NCI-H2107 (cell line): ENCODE measurements at places on chromosomes 11 and 22.

DNA sequence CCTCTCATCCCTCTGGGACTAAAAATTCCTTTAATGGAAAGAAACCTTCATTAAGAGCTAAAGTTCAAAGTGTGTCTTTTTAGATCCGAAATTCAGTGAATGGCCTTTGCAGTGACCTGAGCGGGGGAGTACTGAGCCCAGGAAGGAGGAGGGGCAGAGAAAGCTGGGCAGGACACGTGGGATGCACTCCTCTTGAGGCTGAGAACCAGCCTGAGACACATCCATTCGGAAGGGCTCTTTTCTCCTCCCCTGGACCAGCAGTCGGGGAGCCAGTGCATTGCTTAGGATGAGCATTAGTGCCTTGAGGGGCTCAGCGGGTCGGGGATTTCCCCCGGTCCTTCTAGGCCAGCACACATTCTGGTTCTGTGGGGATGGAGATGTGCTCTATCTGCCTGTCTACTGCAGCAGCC lies 258.9 kb upstream of the B3GAT1 start:
- no peak for DNase-seq

DNA sequence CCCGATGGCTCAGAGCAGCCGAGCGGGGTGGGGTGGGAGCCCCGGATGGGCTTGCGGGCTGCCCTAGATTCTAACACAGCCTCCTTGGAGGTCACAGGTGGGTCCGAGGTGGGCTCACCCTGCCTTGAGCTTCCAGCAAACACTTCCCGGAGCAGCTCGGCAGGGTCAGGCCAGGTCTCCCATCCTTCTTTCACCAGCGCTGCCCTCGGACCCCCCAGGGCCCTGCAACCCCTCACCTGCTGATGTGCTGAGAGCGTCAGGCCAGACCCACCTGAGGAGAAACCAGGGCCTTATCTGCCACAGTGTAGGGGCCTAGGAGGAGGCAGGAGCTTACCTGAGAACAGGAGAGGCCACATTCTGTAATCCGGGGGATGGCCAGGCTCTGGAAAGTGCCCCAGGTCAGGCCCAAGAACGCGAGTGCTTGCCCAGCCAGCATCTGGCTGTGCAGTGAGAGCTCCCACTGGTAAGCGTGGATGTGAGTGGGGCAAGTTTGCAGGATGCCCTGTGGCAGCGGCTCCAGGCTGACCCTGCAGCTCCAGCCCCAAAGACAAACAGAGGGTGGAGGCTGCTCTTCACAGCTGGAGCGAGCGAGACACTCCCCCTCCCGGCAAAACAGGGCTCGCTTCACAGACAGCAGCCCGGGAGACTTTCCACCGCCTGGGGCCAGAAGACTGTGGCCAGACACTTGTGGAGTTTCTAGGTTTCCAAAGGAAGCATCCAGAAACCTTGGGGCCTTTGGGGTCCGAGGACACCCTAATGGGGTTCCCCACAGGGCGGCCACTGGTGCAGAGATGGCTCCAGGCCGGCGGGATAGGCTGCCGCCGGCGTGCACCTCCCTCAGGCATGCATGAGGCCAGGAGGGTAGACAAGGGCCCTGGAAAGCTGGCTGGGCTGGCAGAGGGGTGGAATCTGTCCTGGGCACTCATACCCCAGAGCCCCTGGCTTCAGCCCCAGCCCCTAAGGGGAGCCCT lies at the start of gene IL17REL:
TSS of gene IL17REL (minus strand) at position 555 of the 971 bp plus-strand sequence. CDS start at position 436, 119 bp downstream.
- DNase-seq, result no peak

DNA sequence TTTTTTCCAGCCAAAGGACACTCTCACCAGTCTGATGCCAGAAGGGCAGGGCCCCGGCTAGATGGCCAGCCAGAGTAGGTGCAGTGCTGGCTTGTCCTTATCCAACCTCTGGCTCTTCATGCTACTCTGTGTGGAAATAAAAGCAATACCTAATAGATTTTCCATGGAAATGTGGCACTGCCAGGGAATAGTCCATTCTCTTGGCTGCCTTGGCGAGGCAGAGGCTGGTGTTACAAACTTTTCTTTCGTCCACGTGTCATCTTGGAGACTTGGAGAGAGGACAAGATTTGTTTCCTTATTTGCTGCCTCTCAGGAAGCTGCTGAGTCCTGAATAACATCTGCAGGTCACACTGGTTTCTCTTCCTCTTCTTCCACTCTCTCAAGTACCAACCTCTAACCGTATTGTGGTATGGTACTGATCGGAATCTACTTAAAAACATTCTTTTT lies 17.2 kb upstream of the C1QTNF4 start:
- no peak for DNase-seq

DNA sequence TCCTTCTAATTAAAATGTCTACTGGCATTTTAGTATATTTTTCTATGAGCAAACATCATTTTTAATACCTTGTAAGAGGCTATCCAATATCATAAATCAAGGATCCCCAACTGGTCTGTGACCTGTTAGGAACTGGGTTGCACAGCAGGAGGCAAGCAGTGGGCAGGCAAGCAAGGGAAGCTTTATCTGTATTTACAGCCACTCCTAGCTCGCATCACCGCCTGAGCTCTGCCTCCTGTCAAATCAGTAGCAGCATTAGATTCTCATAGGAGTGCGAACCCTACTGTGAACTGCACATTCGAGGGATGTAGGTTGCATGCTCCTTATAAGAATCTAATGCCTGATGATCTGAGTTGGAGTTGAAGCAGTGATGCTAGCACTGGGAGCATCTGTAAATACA lies 70.2 kb upstream of the CREB3L1 start:
- DNase-seq, result no peak

GRCh38 chr22:43039800-43040199 lies 24.9 kb upstream of the PACSIN2 start:
- no peak for DNase-seq

- no peak for DNase-seq
These were observed 15.1 kb upstream of the CABP2 start for GRCh38 chr11:67538306-67538705.

- no peak for DNase-seq
These were observed 94.8 kb upstream of the NTM start for GRCh38 chr11:131275580-131275979.

DNA sequence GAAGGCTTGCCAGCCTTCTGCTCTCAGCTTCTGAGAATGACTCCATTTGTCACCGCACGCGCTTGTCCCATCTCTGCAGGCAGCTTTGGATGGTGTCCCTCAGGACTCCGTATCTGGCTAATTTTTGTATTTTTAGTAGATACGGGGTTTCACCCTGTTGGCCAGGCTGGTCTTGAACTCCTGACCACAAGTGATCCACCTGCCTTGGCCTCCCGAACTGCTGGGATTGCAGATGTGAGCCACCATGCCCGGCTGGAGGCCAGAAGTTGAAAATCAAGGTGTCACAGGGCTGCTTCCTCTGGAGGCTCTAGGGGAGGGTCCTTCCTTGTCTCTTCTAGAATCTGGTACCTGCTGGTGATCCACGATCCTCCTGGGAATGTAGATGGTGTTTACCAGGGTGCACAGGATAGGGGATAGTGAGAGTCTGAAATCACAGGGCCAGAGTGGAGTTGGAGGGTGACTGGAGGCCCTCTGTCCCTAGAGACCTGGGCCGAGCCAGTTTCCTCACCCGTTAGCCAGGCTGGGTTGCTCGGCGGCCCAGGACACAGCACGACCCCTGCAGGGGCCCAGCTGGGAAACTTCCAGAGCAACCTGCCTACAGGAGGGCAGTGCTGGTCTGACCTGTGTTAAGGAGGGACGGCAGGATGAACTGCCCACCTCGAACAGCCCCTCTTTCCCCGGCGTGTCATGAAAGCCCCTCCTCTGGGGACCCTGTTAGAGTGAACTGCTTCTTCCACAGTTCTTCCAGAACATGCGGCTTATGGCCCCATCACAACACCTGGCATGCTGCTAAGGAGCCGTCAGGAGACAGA lies 48.9 kb upstream of the SHANK2 start:
- no peak for DNase-seq

GRCh38 chr11:17572791-17573460 lies 25.9 kb downstream of the OTOG start:
- no peak for DNase-seq

- DNase-seq, result no peak
These were observed 10.4 kb upstream of the SPINDOC start for GRCh38 chr11:63802637-63803414.

DNA sequence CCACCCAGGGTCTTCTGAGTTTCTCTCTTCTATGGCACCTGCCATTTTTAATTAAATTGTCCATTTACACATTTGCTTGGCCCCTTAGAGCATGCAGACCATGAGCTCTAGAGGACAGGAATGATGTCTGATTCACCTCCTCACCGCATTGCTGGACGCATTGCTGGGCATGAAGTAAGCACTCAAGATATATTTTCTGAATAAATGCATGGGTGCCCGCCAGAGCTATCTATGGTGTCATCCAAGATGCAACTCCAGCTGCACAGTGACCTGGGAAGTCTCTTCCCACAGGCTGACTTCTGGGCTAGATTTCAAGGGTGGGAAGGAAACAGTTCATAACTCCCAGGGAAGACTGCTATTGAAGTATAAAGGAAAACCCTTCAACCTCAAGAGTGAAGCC lies 66.6 kb upstream of the ASPHD2 start:
- DNase-seq, result no peak

DNA sequence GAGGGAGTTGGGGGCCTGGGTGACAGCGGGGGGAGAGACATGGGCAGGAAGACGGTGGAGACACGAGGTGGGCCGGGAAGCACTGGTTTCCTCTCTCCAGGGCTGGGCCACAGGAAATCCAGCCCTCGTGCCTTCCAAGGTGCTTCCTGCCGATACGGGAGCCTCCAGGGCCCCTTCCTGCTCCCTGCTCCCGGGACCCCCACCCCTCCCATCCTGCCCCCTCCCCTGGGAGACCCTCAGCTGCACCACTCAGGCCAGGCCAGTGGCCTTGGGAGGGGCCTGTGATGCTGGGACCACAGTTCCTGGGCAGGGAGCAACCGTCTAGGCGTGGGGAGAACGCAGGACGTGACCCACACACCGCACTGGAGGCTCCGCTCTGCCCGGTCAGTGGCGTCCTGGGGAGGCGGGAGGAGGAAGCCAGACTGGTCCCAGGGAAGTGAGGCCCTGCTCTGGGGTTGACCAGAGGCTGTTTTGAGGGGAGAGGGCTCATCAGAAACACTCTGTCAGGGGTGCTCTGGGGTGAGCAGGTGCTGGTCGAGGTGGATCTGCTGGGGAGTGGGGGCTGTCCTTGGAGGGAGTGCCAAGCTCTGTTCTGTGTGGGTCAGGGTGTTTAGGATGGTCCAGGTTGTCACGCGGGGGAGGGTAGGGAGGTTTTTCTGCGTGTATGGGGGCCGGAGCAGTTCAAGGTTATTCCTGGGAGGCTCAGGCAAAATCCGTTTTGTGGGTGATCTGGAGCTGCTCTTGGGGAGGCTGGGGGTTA lies at the start of gene SHANK3:
TSS of gene SHANK3 (plus strand) at position 353 of the 760 bp plus-strand sequence.
- no peak for DNase-seq

GRCh38 chr11:64510759-64511158 lies 80.3 kb upstream of the SLC22A12 start:
- DNase-seq, result no peak

DNA sequence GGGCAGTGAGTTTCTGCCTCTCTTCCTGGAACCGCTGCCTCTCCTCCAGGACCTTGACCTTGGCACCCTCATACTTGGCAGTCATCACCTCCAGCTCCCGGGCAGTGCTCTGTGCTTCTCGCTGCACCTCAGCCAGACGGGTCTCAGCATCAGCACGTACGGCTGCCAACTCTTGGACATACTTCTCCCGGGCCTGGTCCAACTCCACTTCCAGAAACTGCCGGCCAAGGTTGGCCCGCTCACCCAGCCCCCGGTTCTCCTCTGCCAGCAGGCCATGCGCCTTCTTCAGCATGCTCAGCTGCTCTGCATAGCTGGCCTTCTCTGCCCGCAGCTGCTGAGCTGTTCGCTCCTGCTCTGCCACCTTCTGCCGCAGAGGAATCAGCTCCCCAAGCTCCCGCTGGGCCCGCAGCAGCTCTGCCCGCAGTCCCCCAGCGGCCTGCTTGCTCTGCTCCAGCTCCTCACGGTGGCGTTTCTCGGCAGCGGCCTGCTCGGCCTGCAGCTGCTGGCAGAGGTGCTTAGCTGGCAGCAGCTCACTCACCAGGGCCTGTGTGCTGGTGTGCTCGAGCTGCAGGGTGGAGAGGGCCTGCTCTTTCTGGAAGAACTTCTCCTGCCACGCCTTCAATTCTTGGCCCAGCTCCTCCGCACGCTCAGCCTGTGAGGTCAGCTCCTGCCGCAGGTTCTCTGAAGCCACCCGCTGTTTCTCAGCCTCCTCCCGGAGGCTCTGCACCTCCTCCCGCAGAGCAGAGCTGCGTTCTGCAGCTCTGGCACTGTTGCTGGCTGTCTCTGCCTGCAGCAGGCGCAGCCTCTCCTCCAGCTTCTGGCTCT lies 14.4 kb downstream of the IL18BP start:
- DNase-seq, result no peak
